ENCODE measurements at places on chromosomes 12 and 14. TPM values are rescaled to one million over a fixed set of nuclear protein-coding genes. Genes with fewer than 3 reads are reported as not detected.

The SSTR1 gene
- 0.67 TPM for polyA plus RNA-seq

The TMEM229B gene
- 2.0 TPM for polyA plus RNA-seq

The DEPDC4 gene
- polyA plus RNA-seq = 11.4 TPM

The MYF6 gene
- not detected for polyA plus RNA-seq

The WNT1 gene
- polyA plus RNA-seq = not detected

Measured in Purkinje cell (primary cell).